ENCODE measurements at places on chromosomes 5 and 9. TPM values are rescaled to one million over a fixed set of nuclear protein-coding genes. Genes with fewer than 3 reads are reported as not detected.
A peak's percentile ranks its signal among the peaks of the same experiment; 100 is the strongest.

DNA sequence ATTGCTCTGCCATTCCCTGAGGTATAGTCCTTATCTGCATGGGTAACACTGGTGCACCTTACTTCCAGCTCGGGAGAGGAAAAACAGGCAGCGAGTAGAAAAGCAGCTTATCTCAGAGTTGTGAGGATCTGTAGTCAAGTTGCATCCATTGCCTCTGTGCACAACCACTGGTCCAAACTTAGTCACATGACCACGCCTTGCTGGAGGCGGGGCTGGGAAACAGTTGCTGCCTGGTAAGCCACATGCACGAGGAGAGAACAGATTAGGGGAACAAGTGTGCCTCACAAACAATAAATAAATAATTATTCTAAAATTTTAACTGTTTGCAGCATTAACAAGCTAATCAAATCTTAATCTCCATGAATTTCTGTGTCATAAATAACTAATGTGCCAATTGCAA lies 18.6 kb downstream of the ZNF622 start:
- no peaks in the 10 kb centered on the region for H3K27me3 ChIP-seq
- H3K27ac ChIP-seq = no peak overlapping the region
- DNase-seq = no peak
- no peaks in the 10 kb centered on the region for H3K4me1 ChIP-seq
- H3K36me3 ChIP-seq = peaks cover 37% of the 10 kb centered on the region
- no peak overlapping the region for H3K4me3 ChIP-seq

DNA sequence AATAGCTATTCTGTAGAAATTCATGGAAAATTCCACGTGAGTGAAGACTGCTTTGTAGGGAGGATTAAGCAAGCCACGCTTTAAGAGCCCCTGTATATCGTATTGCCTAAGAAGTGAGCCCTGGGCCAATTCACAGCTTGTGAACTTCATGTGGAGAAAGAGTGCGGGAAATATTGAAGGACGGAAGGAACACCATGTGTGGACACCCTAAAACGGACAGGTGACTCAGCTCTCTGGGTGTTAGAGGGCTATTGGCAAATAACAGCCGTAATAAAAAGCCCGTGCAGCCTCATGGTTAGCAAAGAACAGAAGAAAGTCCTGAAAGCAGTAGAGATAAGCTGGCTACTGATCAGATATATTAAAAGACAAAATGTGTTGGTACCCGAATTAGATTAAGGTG lies 26.4 kb downstream of the ZNF366 start:
- no peak for DNase-seq
- no peak overlapping the region for H3K27ac ChIP-seq
- no peak overlapping the region for H3K4me3 ChIP-seq
- H3K27me3 ChIP-seq = no peaks in the 10 kb centered on the region

DNA sequence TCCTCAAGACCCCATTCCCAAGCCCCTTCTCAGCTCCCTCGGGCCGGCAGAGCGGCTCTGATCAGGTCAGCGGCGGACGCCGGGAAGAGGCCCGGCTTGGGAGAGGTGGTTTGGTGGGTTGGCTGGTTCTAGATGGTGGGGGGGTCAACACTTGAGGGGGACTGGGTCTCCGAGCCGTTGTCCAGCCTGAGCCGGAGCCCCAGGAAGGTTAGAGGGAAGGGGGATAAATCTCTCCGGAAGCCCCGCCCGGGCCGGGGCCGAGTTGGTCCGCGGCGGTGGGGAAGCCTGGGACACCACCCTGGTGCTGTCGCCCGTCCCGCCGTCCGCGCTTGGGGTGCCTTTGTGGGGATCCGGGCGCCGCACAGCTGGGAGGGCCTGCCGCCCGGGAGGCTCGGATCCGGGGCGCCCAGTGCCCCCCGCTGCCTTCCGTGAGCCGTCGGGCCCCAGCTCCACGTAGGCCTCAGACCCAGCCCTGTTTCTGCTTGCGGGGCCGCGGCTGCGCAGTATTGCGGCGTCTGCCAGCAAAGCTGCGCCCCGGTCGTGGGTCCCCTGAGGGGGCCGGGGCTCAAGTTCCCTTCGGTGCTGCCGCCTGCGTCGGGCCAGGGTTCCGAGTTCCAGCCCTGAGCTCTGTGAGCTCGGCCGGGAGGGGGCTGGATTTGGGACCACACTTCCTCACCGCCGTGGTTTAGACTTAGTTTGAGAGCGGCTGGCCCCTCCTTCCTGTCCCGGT lies 542 bp upstream of the TRIM52 start:
- no peaks in the 10 kb centered on the region for H3K27me3 ChIP-seq
- H3K4me1 ChIP-seq = peaks cover 22% of the 10 kb centered on the region
- H3K4me3 ChIP-seq = peak overlapping the region; percentile 84
- H3K27ac ChIP-seq = peak overlapping the region; percentile 97
- peak; percentile 85 for DNase-seq

DNA sequence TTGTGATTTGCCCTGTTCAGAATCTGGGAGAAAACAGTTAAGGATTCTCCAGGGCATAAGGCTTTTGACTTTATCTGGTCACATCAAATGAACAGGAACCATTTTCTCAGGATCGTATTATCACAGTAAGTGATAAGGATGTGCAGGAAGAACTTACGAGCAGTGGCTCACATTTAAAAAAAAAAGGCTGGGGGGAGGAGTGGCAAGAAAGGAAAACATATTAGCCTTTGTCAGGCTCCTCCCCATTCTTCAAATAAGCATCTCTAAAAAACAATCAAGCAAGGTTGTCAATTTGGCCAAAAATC lies 234.3 kb upstream of the TMEM161B start:
- no peaks in the 10 kb centered on the region for H3K36me3 ChIP-seq
- no peak for DNase-seq
- peak overlapping the region; percentile 37 for H3K4me3 ChIP-seq
- no peak overlapping the region for H3K27ac ChIP-seq
- H3K27me3 ChIP-seq = no peaks in the 10 kb centered on the region

DNA sequence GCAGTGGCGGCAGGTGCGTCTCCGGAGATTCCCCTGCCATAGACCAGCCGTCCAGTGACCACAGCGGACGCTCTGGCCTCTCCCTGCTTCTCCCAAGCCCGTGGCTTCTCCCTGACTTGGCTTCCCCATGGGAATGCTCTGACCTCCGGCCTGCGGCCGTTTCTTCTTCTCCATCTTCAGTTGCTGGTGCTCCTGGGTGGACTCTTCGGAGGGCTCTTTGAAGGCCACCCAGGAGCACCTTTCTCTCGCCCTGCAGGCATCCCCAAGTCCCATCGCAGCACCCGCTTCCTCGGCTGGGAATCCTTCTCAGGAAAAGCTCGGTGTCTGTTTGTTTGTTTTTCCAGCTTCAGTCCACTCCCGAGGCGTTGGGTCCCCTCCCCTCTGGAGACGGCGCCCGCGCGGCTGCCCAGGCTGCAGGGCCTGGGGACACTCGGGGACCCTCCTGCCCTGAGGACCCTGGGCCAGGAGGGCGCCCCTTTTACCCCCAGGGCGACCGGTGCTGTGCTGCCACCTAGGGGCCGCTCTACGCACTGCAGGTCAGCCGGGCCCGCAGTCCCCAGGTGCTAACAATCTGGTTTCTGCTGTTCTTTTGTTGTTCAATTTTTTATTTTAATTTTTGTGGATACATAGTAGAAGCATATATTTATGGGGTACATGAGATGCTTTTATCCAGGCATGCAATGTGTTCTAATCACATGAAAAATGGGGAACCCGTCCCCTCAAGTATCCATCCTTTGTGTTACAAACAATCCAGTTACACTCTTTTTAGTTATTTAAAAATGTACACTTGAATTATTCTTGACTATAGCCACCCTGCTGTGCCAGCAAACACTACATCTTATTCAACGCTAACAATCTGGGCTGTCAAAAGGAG lies 197.9 kb upstream of the ADAMTS16 start:
- no peak overlapping the region for H3K27ac ChIP-seq
- peaks cover 4% of the 10 kb centered on the region for H3K27me3 ChIP-seq
- H3K36me3 ChIP-seq = no peaks in the 10 kb centered on the region
- no peak for DNase-seq
- no peak overlapping the region for H3K4me3 ChIP-seq

GRCh38 chr5:173239233-173239593 lies 4.2 kb upstream of the NKX2-5 start:
- H3K4me3 ChIP-seq = no peak overlapping the region
- no peak for DNase-seq
- H3K36me3 ChIP-seq = no peaks in the 10 kb centered on the region
- H3K27me3 ChIP-seq = peaks cover 90% of the 10 kb centered on the region
- no peak overlapping the region for H3K27ac ChIP-seq

GRCh38 chr5:83856881-83857280 lies 136.2 kb upstream of the HAPLN1 start:
- peak; percentile 60 for DNase-seq
- peak overlapping the region; percentile 4 for H3K27ac ChIP-seq
- H3K27me3 ChIP-seq = no peaks in the 10 kb centered on the region
- peaks cover 2% of the 10 kb centered on the region for H3K4me1 ChIP-seq
- H3K4me3 ChIP-seq = no peak overlapping the region

GRCh38 chr9:33233626-33234342 lies 6.2 kb upstream of the SPINK4 start:
- H3K27ac ChIP-seq = no peak overlapping the region
- no peaks in the 10 kb centered on the region for H3K36me3 ChIP-seq
- no peaks in the 10 kb centered on the region for H3K4me1 ChIP-seq
- H3K4me3 ChIP-seq = no peak overlapping the region

GRCh38 chr5:135964670-135965320 lies 10.0 kb upstream of the LECT2 start:
- H3K4me3 ChIP-seq = no peak overlapping the region
- peak; percentile 90 for DNase-seq
- H3K27me3 ChIP-seq = no peaks in the 10 kb centered on the region
- no peak overlapping the region for H3K27ac ChIP-seq
- no peaks in the 10 kb centered on the region for H3K36me3 ChIP-seq

GRCh38 chr5:44885903-44886302 lies 77.2 kb downstream of the MRPS30 start:
- H3K4me3 ChIP-seq = no peak overlapping the region
- DNase-seq = no peak
- no peaks in the 10 kb centered on the region for H3K4me1 ChIP-seq
- no peak overlapping the region for H3K27ac ChIP-seq

- H3K4me3 ChIP-seq = no peak overlapping the region
- H3K4me1 ChIP-seq = peaks cover 23% of the 10 kb centered on the region
- H3K36me3 ChIP-seq = peaks cover 3% of the 10 kb centered on the region
Measured at GRCh38 chr5:158731014-158731413, 368.7 kb downstream of the EBF1 start.

GRCh38 chr5:142894749-142895148 lies 124.6 kb downstream of the ARHGAP26 start:
- no peak overlapping the region for H3K4me3 ChIP-seq
- H3K27me3 ChIP-seq = no peaks in the 10 kb centered on the region
- no peak for DNase-seq
- no peak overlapping the region for H3K27ac ChIP-seq

DNA sequence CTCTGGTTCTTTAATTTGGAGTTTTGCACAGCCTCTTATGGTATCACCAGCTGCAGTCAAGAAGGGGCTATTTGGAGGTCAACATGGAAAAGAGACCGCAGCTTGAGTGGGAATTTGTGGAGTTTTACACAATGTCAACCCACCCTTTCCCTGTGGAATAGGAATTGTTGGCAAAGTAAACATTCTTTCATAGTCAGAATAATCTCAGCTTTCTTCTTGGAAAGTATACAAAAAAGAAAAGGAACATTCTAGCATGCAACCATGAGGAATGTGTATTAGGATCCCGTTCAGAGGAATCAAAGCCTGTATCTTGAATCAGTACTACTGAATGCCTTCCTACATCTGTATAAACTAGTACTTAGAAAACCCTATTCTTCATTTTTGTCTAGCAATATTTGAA lies 107.6 kb downstream of the LURAP1L start:
- no peak overlapping the region for H3K4me3 ChIP-seq
- peak; percentile 95 for DNase-seq
- H3K27ac ChIP-seq = peak overlapping the region; percentile 72
- peaks cover 2% of the 10 kb centered on the region for H3K4me1 ChIP-seq
- H3K36me3 ChIP-seq = no peaks in the 10 kb centered on the region
- H3K27me3 ChIP-seq = no peaks in the 10 kb centered on the region

DNA sequence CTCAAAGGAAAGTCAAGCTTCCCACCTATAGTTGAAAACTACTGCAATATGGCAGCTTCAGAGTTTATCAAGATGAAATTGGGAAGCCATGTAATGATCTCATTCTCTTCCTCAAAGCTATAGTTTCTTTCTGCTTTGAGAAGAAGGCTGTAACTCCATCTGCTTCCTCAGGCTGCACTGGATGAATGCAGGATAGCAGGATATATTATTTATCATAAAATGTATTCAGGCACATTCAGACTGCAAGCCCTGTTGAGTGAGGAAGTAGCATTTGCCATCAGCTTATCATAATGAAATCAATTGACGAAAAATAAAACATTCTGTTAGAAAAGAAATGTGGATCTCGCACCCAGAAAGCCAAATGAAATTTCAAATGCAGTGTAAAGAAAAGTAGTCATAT lies 560 bp downstream of the ATP10B start:
- no peak overlapping the region for H3K4me3 ChIP-seq
- H3K27me3 ChIP-seq = no peaks in the 10 kb centered on the region
- H3K4me1 ChIP-seq = no peaks in the 10 kb centered on the region
- no peak for DNase-seq

GRCh38 chr9:81676395-81676794 lies 13.0 kb downstream of the TLE1 start:
- peak; percentile 76 for DNase-seq
- H3K27ac ChIP-seq = peak overlapping the region; percentile 3

PCDHGA2 gene
- 1.6 TPM for total RNA-seq

ANKRD20A1 gene
- total RNA-seq = 0.44 TPM

ZNG1F gene
- total RNA-seq = 5.6 TPM

TMEM215 gene
- total RNA-seq = 0.66 TPM
